ENCODE measurements at places on chromosomes 6 and 20.
A peak's percentile ranks its signal among the peaks of the same experiment; 100 is the strongest.

- DNase-seq = peak; percentile 24
These were observed 14.7 kb downstream of the MUCL3 start for GRCh38 chr6:30955367-30956042.

DNA sequence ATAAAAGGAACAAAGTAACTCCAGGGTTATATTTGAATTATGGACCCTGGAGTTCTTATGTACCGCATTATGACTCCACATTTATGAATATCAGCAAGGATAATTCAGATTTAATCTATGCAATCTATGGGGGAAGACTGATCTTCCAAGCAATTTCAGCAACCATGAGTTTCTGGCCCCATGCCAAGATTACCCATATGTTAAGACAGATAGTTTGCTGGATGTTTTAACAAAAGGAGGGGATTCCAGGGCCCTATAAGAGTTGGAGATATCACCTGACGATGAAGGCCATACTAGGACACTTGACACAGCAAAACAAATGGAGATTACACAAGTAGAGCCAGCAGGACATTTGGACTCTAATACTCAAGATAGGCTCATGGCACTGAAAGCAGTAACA lies 45.9 kb upstream of the PLN start:
- DNase-seq = peak; percentile 34

GRCh38 chr6:158970640-158971275 lies 29.2 kb downstream of the RSPH3 start:
- DNase-seq = peak; percentile 36

DNA sequence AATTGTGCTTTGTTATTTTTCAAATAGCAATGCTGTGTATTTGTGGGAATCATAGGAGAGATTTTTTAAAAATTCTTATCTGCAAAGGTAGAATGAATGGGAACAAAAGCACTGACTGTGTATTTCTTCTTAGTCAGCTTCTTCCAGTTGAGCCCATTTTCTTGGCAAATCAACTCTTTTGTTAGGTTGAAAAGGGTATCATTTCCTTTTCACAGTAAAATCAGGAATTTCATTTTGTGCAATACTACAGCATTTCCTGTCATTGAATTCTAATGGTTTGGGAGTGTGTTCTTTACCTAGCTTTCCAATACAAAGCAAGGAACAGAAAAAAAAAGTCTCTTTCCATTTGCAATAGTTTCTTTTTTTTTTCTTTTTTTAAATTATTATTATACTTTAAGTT lies 19.0 kb upstream of the EXOC2 start:
- no peak for DNase-seq

- DNase-seq = no peak
These were observed 16.9 kb downstream of the UCKL1 start for GRCh38 chr20:63939061-63939935.

DNA sequence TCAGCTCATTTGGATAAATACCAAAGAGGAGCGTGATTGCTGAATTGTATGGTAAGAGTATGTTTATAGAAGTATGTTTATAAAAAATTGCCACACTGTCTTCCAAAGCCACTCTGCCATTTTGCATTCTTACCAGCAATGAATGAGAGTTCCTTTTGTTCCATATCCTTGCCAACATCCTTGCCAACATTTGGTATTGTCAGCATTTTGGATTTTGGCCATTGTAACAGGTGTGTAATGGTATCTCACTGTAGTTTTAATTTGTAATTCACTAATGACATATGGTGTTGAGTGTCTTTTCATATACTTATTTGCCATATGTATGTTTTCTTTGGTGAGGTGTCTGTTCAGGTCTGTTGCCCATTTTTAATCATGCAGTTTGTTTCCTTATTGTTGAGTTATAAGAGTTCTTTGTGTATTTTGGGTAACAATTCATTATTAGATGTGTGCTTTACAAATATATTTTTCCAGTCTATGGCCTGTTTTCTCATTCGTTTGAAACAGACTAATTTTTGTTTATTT lies 520.2 kb upstream of the SOX4 start:
- no peak for DNase-seq

- no peak for DNase-seq
These were observed 37.3 kb downstream of the SPDEF start for GRCh38 chr6:34518669-34519365.

- DNase-seq = no peak
These were observed 243.5 kb upstream of the HS3ST5 start for GRCh38 chr6:114586298-114586697.

- peak; percentile 5 for DNase-seq
These were observed 272.0 kb downstream of the ZNF217 start for GRCh38 chr20:53321596-53321995.

- DNase-seq = peak; percentile 13
These were observed 37.8 kb downstream of the HFE start for GRCh38 chr6:26124781-26125685.

DNA sequence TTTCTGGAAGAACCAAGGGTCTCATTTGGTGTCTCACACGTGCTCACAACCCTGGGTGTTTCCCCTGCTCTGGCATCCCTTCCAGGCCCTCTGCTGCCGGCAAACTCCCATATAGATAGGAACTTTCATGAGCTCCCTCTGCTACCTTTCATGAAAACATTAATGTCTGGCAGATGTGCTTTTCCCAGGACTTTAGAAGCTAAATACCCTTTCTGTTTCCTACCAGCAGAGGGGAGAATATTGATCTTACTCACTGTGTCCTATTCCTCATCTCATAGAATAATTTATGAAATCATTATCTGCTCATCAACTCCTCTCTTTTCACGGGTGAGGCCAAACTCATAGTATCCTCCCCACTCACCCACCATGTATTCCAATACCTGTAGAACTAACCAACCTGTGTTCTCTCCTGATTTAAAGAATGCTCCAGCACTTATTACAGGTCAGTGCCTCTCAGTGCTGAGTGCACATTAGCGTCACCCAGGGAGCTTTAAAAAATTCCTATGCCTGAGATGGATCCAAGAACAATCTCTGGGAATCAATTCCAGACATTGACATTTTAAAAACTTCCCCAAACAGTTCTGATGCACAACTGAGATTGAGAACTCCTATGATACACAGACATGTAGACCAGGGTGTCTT lies 298.5 kb upstream of the JAG1 start:
- no peak for DNase-seq

DNA sequence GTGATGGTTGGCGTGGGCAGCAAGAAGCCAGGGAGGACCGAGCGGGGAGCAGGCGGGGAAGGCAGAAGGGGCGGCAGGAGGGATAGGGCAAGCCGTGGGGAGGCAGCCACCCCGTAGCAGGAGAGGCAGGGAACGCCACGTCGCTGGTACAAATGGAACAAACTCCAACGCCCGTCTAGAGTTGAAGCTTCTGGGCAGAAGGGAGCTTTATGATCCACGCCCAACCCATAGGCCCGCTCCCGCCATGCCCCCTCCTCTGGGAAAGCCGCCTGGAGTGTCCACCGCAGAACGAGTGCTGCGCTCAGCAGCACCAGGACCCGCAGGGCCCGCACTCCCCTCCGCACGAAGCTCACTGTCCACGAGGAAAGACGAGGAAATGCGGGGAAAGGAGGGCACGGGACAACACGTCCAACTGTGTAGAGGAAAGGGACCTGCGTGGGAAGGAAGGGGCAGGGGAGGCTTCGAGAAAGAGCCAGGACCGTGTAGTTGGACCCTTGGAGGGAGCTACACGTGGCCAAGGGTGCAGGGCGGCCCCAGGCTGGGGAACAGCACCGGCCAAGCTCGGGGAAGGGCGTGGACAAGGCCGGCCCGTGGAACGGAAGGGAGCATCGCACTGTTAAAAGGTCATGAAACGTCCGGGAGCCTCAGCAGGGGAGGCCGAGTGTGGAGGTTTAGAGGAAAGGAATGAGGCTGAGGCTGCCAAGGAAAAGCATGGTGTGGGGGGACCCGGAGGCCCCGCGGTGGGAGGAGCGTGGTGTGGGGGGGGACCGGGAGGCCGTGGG lies 204.0 kb downstream of the DLL1 start:
- DNase-seq = no peak

DNA sequence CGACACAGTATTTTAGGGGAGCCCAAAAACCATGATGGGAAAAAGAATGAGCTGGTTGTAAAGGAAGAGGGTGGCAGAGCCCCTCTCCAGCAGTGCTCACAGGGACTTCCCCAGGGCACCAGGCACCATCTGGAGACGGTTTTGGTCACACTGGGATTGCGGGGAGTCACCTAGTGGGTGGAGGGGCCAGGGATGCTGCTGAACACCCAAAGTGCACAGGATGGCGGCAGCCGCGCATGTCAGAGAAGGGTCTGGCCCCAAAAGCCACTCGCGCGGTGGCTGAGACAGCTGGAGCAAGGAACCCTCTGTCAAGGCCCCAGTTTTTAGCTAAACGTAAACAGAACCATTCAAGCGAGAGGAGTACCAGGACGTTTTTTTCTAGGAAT lies 10.8 kb downstream of the CTSZ start:
- DNase-seq = no peak

- no peak for DNase-seq
These were observed 1.5 kb upstream of the ASF1A start for GRCh38 chr6:118892355-118892991.

DNA sequence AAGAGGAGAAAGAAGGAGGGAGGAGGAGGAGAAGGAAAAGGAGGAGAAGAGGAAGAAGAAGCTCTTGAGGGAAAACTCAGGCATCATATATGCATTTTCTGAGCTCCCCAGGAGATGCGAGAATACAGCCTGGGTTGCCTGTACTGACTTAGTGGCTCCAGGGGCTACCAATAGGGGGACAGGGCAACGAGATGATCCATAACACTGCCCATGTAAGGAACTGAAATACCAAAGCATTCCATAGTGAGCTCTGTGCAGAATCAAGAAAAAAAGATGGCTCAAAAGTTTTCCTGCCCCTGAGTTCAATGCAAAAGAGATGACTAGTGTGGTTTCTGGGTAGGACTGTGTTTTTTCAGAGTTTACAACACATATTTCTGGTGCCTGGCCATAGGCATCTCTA lies 258.7 kb downstream of the ALDH8A1 start:
- DNase-seq = no peak

DNA sequence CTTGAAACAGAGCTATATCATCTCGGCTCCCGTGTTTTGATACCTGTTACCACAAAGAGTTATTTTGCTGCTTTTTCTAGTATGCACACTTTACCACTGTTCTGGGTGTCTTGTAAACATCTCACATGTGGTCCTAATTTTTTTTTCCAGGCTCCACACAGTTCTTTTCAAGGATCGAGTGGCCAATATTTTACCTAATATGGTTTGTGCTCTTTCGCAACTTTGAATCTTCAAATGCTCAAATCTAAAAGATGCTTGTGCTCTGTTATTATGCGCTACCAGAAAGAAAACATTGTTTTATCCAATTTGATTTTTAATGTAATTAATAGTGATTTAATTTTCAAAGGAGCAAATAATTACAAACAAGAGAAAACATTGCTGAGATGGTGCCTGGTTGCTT lies 10.7 kb downstream of the ENPP5 start:
- no peak for DNase-seq

- no peak for DNase-seq
These were observed 72.6 kb downstream of the TFAP2B start for GRCh38 chr6:50891290-50891689.

DNA sequence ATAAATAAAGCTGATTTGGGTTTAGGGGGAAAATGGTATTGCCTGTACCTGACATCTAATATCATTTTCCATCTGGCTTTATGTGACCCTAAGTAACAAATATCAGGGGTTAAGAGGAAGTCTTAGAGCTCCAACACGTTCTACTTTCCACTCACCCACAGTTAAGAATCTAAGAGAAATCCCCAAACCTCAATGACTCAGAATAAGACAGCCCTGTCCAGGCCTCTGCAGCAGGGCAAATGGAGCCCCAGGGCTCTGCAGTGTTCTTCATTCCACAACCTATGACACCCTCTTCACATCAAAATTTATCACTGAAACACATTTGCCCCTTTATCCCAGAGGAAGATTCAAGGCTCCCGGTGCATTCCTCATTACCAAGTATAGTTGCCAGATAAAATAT lies 20.3 kb upstream of the TENT5A start:
- DNase-seq = no peak

DNA sequence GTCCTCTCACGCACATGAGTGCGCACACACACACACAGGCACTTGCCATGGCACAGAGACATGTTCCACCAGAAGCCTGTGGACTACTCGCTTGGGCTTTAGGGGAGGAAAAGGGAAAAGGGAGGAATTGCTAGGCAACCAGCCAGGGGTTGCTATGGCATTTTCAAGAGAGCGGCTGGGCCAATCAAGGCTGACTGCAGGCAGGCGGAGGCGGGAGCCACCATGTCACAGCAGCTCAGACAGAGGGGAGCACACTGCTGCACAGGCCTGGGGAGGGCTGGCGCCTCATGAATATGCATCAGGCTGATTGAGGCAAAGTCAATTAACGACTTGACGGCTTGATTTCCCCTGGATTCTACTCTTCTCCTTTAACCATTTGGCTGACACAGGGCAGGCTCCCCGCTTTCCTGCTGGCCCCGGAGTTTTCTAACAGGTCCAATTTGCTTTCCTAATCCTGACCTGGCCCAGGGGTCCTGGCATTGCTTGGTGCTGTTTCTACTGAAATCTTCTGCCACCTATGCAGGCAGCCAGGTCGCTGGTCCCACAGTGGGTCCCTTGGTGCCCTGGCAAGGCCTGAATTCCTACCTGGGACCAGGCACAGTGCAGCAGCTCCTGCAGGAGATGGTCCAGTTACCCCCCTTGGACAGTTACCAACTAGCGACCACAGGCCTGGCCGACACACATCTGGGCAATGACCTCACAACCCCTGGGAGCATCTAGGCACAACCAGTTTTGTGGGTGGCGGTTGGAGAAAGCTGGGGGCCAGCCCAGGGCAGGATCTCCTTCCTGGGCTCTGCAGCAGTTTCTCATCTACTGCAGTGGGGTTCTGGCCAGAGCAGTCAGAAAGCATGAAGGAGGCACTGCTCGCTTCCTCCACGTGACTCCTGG lies 52.1 kb downstream of the YTHDF1 start:
- DNase-seq = no peak

- DNase-seq = no peak
These were observed 110.7 kb downstream of the CHD6 start for GRCh38 chr20:41507436-41507835.

DNA sequence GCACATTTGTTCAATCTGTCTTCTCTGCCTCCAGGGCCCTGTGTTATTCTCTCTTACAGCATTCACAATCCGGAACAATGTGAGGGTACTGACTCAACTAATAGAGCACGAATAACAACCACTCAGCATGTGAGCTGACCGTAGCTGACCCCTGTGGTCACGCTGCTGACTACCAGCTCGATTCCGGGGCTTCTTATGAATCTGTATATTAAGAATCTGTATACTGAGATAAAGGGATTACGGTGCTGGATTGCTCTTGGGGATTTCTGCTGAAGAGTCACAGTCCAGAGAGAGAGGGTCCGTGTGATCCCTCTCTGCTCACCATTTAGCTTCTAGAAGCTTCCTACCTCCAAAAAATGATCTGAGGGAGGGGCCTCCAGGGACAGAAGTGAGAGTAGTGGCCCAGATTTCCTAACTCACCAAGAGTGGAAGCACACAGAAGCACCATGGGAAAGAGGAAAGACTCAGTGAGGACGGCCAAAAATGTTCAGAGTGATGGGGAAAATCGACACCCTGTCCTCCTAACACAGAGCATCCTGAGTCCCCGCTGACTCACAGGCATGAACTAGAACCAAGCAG lies 156.2 kb downstream of the THBS2 start:
- no peak for DNase-seq

GRCh38 chr6:144885817-144886216 lies 600.7 kb downstream of the UTRN start:
- DNase-seq = no peak

Data from NCI-H524 (cell line).